ENCODE measurements at places on chromosomes 3 and 15.

GRCh38 chr3:5201536-5201935 lies 14.0 kb downstream of the EDEM1 start:
- no peak for DNase-seq

DNA sequence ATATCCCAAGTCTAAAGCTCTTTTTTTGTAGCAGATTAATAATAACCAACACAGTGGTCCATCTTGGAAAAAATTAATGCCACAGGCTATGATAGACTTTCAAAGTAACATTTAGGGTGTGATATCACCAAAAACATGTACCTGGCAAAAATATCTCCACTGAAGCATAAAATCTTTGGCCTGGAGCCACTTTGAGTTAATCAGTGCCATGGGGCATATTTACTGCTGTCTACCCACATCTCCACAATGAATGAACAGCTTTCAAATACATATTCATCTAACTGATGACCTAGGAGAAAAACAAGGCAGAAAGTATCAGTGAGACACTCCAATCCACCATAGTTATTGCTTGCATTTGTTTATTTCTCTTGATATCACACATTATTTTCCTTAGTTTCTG lies 296.0 kb upstream of the MDFIC2 start:
- DNase-seq, result no peak

DNA sequence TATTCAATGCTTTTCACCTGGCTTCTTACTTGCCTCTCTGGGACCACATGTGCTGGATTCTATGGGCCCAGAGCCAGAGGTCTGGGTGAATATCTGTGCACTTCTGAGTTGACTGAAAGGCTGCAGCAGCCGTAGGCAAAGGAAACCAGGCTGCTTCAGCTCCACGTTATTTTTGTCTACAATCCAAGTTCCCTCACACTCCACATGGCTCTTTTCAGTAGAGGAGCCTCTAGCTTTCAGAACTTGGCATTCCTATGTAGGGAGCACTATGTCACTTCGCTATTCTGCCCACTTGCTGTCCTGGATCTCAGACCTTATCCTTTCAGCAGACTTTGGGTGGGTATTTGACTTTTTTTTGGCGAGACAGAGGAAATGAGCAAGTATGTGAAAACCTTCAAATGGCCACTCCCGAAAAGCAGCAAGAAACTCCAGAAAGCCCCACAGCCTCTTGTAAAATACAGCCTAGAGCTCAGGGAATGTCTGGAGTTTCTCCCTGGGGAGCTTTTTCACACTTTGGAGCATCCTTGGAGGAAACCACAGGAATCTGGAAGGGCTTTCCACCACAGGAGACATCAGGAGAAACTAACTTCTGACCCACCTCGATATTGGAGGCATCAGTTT lies 80.9 kb downstream of the DUT start:
- DNase-seq, result no peak

DNA sequence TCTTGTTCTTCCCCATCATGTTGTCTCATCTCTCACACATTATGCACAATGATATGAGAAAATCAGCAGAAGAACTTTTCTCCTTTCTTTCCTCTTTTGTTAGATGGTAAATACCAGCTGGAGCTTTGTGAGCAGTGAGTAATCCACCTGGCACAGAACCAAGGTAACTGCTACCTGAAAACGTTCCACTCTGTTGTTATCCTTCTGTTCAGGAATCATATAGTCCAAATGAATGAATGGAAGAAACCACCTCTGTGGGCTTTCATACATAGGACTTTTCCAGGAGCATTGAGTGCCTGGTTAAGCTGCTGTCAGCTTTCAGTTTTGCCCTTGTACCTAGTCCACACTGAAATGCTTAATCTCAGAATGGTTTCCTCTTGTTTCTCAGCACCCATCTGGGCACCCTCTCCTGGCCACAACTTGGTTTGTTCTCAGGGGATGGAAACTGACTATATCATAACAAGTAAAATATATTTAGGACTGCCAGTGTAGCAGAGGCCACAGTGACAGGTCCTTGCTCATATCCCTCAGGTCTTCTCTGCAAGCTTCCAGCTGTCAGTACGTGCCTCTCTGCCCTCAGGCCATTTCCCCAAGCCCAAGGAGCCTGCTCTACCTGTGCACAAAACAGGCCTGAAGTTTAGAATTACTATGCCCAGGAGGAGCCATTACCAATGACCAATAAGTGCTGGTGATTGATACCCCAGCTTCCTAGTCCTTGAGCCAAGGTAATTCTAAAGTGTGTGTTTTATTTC lies 23.5 kb upstream of the SLC4A7 start:
- DNase-seq, result no peak

DNA sequence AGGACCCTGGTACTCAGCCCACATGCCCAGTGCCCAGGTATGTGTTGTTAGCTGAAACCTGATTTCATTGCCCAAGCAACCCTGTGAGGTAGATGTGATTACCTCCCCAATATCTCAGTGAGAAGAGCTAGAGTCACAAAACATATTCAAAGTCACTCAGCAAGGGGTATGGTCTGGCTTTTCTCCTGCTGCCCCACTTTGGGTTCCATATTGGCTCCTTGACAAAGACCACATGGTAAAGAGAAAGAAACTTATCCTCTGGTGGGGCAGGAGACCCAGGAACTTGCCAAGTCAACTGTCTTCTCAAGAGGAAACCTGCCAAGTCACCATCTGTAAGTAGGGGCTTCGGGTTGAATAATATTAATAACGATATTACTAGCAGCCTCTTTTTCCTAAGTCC lies 148.3 kb upstream of the LMCD1 start:
- no peak for DNase-seq

DNA sequence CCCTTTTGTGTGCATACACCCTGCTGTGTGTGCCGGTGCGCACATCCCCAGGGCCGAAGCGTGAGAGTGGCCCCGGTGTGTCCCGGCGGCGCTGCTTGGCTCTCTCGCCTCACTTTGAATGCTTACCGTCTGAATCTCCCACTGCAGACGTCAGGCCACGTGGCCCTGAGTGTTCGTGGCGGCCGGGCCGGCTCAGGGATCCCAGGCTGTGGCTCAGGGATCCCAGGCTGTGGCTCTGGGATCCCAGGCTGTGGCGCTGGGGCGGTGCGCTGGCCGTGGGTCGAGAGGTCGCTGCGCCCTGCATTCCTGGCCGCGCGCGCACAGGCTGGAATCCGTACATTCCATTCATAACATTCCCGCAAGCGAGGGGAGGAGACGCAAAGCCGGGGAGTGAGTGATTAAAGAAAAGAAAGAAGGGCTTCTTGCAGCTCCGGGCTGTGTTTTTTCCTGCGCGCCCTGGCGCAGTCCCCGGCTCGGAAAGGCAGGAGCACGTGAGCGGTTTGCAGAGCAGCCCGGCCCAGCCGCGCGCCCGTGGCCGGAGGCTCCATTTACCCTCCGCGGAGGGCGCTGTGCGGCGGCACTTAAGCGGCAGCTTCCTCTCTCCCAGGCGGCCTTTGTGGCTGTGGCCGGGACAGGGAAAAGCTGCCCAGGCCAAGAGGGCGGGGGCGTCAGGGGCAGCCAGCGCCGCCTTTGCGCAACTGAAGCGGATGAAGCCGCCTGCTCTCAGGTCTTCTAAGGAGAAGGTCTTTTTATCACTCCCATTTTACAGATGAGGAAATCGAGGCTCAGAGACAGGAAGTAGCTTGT lies 87.0 kb upstream of the ALDH1L1 start:
- no peak for DNase-seq

DNA sequence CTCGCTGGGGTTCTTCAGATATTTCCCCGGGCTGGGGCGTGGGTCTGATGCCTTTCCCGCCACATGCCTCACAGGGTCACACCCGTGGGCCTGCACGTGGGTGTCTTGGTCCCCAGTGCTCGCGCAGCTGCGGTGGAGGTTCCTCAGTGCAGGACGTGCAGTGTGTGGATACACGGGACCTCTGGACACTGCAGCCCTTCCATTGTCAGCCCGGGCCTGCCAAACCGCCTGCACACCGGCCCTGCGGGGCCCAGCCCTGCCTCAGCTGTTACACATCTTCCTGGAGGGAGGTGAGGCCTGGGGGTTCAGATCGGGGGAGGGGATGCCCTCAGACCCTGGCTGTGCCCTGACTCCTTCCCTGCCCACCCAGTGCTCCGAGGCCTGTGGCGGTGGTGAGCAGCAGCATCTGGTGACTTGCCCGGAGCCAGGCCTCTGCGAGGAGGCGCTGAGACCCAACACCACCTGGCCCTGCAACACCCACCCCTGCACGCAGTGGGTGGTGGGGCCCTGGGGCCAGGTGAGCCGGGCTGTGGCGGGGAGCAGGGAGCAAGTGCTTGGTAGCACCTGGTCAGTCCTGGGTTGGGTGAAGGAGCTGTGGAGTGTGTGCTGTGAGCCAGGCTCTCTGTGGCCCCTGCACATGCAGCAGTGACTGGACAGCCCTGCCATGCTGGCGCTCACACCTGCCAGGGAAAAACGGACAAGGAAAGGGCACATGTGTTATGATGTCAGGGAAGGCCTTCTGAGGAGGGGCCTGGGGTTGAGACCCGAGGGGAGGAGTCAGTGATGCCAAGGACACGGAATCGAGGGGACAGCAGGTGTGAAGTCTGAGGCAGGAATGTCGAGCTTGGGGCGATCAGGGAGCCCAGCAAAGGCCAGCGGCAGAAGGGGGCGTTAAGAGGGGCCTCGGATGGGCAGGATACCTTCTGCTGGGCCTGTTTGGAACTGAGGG lies 88.9 kb downstream of the TBC1D2B start:
- DNase-seq, result no peak

DNA sequence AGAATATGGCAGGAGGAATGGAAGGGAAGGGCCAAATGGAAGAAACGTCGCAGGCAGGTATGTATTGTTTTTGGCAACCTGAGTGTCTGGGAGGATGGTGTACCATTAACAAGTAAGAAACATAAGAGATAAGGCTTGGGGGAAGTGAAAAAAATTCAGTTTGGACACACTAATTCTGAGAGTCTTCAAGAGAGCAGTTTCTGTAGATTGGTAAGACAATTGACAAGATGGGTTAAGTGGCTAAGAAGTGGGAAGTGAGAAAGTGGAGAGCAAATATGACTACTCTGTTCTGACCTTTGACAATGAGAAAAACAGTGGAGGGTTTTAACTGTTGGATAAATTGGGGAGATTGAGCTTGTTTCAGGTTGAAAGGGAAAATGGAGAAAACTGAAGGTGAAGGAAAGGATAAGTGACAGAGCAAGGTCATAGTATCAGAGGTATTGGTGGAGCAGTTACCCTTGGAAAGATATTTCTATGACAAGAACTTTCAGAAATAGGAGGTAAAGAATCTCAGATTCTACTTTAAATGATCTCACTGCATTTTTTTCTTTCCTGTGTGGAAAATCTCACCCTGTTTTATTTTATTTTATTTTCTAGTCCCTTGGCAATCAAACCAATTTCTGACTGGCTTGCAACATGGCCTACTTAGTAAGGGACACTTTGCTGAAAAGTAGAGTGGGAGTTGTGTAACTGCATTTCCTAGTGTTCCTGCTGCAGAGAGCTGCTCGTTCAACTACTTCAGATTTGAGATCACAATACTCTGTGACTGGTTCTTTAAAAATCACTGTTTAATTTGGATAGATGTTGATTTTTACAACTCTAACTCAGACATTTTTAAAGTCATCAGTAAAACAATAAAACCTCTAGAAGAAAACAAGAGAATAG lies 23.1 kb upstream of the GABPB1 start:
- DNase-seq, result no peak

DNA sequence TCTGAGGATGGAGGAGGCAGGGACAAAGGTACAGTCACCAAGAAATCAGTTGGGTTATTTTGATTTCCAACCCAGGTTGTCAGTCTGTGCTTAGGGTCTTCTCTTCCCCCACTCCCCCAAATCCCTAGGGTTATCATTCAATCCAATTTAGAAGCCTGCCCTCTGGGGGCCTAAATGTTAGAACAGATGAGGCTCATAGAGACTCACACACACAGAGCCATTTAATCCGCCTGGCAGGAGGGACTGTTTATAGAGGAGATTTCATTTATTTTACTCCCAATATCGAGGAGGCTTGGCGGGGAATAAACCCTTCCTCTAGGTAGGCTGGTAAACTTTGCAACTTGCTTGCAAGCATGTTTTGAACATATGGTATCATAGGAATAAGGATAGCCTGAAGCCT lies 52.8 kb downstream of the RHCG start:
- no peak for DNase-seq

DNA sequence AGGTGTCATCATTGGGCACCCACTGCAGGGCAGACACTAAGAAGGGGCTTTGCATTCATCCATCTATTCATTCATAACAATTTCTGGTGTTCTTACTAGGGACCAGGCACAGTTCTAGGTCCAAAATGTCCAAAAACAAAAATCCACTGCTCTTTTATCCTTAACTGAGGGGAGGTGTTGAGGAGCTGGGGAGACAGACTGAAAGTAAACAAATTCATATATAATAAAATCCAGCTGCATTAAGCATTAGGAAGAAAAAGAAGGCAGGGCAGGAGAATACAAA lies 1.1 kb downstream of the EIF4E3 start:
- no peak for DNase-seq

DNA sequence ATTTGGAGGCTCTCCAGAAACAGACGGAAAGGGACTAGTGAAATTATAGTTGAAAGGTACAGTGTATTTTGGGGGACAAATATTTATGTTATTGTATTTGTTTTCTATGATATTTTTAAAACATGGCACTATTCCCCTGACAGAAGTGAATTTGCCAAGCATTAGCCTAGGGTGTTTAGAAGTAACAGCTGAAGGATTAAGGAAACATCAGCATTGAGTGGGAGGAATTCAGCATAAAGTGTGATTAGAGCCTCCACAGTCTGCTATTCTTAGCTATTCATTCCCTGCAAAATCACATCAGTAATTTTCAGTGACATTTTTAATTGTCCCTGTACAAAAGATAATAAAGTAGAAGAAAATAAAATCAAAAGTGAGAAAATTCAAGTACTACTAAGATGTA lies 231.4 kb downstream of the ROBO2 start:
- DNase-seq, result no peak

DNA sequence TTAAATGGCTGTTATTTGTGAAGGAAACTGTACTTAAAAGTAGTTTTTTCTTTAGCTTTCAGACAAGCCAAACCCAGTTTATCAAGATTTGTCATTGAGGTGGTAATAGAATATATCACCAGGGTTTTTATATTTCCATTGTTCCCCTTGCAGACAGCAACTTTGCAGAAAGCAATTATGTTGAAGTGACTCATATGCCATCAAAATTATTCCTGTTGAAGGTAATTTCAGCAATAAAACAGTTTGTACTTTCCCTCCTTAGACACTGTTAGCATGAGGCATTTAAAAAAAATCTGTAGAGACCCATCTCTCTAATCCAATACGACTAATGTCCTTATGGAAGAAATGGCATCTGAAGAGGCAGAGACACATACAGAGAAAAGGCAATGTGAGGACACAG lies 219.0 kb downstream of the NFKBIZ start:
- DNase-seq, result no peak

GRCh38 chr3:153456833-153457545 lies 295.0 kb downstream of the RAP2B start:
- no peak for DNase-seq

All from NCI-H1436 treated with DMSO at 0.1 percent for 48 hours (cell line).